ENCODE measurements at places on chromosomes 5 and 9. TPM values are rescaled to one million over a fixed set of nuclear protein-coding genes. Genes with fewer than 3 reads are reported as not detected.

GRCh38 chr9:134209731-134210311, 45.5 kb upstream of the RNU6ATAC start:
- no peak for DNase-seq

- no peak for DNase-seq
Observed at GRCh38 chr5:148386041-148386440, 2.3 kb downstream of the FBXO38 start.

- DNase-seq = no peak
Observed at GRCh38 chr9:92680166-92681119, 10.5 kb upstream of the IPPK start.

DNA sequence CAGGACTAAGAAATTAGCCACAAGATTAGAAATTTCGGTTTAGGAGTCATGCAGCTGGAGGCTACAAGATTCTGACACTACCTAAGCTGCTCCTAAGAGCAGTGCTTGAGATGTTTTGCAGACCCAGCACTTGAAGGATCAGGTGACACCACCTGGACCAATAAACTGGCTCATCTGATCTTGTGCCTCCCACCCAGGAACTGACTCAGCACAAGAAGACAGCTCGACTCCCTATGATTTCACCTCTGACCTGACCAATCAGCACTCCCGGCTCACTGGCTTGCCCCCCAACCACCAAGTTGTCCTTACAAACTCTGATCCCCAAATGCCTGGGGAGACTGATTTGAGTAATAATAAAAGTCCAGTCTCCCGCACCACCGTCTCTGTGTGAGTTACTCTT, 170.4 kb downstream of the TTC39B start:
- DNase-seq = no peak

DNA sequence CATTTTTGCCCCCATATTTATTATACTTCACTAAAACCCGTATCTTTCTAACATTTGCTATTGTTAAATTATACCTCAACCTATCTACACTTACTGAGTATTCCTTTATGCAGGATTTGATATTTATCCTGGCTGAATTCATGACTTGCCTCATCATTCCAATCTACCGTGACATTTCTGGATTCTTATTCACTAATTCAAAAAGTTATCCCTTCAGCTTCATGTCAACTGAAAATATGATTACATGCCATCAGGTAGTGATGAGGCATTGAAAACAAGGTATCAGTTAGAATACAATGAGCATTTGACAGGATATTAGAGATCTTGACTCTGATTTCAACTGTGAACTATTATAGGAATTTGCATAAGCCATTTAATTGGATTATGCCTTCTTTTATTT, 2171.9 kb upstream of the WWC1 start:
- no peak for DNase-seq

BTNL8 gene
- total RNA-seq = 51.6 TPM

GRCh38 chr9:73423891-73424290, 272.2 kb downstream of the ANXA1 start:
- no peak for DNase-seq

FBXW5 gene
- 174 TPM for total RNA-seq

GRCh38 chr9:19424176-19424779, 15.5 kb downstream of the ACER2 start:
- DNase-seq = no peak

TTC23L gene
- not detected for total RNA-seq

DNA sequence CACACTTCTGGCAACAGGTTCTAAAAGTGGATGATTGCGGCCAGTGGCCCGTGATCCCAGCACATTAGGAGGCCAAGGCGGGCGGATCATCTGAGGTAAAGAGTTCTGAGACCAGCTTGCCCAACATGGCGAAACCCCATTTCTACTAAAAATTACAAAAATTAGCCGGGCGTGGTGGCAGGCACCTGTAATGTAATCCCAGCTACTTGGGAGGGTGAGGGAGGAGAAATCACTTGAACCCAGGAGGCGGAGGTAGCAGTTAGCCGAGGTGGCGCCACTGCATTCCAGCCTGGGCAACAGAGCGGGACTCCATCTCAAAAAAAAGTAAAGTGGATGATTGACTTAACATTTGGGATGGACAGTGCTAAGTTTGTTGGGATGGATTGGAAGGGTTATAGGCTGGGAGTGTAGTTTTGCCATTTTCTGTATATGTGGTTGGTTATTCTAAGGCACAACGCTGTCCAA, 3.4 kb downstream of the MATR3 start:
- DNase-seq = no peak

DNA sequence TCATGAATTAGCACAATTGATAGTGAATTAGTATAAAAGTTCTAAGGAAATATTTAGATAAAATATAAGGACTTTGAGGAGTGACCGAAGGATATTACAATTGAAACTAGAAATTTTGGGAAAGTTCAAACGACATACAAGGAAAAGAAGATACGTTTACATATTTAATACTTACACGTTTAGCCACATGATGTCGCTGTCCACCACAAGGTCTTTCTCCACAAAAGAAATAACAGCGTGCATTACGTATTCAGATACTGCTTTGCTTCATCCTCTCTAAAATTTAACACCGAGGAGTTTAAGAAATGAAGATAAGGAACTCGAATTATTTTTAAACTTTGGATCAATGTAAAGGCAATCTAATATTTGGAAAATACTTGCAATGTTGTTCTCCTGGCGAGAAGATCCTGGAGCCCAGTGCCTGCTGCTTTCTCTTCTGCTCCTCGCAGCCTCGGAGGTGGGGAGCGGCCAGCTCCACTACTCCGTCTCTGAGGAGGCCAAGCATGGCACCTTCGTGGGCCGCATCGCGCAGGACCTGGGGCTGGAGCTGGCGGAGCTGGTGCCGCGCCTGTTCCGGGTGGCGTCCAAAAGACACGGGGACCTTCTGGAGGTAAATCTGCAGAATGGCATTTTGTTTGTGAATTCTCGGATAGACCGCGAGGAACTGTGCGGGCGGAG, at the start of gene PCDHA3:
TSS of gene PCDHA3 (plus strand) at position 242 of the 678 bp plus-strand sequence.
- DNase-seq = no peak

DNA sequence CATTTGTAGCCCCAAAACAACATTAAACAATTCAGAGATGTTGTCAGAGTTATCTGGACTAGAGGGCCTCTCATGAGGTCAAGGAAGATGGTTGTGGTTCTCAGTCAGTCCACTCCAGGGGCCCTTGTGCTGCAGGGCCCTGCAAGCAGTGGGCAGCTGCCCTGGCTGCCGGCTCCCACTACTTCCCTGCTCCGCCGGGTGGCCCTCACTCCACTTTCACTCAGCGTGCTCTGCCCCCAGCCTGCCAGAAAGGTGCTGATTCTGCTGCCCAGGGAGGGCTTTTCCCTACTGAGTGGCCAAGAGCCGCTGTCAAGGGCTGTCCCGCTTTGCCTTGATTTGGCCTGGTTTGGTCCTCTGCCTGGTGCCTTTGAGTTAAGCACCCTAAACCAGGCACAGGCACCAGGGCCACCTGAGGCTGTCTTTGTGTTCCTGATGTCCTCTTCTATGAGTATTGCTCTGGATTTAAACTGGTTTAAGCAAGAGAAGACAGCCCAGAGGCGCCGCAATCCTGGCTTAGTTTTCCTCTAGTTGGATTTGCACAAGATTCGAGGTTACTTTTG, 117.2 kb downstream of the GADD45G start:
- DNase-seq = no peak

DNA sequence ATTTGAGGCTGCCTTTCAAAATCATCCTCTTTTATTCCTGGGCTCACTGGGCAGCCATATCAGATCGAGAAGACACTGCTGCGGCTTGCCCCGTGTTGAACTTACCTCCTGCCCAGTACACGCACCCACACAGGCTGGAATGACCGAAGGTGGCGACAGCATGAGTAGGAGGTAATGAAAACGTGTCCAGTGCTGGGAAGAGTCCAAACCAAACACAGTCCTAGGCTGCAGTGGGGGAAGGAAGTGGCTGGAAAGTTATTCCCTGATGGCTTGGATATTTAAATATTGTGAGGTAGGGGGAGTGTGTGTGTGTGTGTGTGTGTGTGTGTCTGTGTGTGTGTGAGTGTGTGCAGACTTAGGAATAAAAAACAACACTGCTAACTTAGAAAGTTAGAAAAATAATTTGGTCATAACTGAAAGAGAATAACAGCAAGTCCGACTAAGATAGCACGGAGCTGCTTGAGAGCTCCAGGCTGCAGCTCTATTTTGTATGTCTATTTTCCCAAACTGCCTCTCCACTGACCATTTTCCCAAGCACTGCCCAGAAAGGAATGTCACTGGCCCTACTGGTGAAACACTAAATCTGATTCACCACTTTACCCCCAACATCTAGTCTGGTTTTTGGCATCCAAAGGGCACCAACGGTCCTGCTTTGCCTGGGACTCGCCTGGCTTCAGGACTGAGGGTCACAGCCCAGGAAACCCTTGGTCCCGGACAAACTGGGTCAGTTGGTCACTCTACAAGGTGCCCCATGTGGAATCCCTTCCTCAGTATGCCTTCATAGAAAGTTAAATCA, 41.2 kb downstream of the ANKH start:
- no peak for DNase-seq

DNA sequence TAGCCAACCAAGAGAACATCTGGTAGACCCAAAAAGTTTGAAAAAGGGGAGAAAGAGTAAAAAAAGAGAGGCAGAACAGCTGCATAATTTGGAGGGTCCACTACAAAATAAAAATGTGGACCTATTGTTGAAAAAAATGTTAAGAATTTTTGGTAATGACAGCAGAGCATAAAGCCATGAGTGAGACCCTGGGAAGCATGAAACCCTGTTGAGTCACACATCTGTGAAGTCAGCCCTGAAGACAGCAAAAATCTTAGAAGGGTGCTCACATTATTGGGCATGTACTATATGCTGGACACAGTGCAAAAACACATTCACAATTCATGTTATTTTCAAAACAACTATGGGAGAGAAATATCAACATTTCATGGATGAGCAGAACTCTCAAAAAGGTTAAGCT, 56.4 kb upstream of the LIFR start:
- no peak for DNase-seq

DNA sequence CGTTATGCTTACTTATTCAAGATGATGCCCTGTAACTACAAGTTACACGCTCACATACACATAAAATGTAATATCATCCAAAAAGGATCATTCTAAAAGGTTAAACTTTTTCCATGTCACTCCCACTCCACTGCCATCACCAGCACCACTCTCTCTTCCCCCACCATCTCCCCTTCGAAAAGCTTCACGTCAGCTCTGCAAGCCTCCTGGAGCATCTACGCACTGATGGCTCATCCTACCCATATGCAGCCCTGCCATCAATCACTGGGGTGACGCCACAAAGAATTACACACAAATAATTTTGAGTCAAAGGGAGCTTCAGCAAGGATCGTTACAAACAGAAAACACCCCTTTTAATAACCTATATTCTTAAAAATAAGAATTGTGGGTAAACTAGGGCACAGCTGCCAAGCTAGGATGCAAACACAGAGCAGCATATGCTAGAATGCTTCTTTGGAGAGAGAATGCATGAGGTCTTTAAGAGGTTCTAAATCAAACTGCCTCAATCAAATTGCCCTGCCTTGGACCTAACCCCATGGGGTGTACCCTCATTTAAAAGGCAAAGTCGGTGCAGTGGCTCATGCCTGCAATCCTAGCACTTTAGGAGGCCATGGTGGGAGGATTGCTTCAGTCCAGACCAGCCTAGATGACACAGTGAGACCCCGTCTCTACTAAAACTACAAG, 56.1 kb downstream of the SHB start:
- DNase-seq = no peak

DNA sequence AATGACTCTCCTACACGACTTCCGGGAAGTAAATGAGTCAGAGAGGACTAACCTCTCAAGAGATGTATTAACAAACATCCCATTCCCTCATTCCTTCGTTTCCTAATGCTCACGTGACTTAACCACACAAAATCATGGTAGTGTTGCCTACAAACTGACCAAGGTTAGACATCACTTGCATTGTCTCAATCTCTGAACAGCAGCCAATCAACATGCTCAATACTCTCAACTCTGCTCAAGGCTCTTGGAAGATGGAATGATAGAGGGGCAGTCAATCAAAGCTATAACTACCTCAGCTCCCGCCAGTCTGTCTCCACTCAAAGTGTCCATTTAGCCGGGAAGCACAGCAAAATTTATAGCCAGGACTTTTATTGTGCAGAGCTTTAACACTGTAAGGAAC, 143.8 kb upstream of the PIK3R1 start:
- no peak for DNase-seq

SLC31A2 gene
- total RNA-seq = 6.1 TPM

DNA sequence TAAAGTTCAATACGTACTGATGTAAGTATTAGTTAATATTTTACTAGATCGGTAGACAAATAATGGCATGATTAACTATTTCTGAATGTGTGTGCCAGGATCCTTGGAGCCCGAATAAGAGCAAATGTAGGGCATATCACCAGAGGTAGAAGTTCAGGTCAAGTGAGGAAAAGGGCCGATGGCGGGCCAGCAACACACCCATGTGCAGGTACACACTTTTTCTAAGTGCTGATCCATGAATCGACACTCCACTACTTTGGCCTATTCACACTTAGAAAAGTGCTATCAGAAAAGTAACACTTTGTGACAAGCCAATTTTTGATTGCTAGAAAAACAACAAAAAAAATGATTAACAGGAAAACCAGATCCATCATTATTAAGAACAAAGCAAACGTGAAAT, 150.3 kb downstream of the AUH start:
- no peak for DNase-seq

DNA sequence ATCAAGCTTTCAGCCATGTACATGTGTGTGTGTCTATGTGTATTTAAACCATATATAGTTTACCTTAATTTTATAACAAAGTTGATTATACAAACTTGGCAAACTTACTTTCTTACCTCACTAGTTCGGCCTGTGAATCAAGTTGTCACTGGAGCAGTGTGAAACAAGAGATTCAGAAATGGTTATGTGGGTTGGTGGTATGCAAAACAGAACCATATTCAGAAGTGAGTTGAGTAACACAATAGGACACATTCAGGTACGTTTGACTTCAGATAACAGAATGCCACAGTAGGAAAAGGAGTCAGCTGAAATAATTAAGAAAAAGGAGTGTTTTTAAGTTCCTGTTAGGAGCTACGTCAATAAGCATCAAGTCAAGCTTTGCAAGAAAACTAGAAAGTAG, 21.5 kb downstream of the XPA start:
- no peak for DNase-seq

- DNase-seq = peak; percentile 56
Observed at GRCh38 chr5:41856644-41857491, 13.4 kb downstream of the OXCT1 start.

- no peak for DNase-seq
Observed at GRCh38 chr9:111839387-111839786, 44.6 kb upstream of the SHOC1 start.

DNA sequence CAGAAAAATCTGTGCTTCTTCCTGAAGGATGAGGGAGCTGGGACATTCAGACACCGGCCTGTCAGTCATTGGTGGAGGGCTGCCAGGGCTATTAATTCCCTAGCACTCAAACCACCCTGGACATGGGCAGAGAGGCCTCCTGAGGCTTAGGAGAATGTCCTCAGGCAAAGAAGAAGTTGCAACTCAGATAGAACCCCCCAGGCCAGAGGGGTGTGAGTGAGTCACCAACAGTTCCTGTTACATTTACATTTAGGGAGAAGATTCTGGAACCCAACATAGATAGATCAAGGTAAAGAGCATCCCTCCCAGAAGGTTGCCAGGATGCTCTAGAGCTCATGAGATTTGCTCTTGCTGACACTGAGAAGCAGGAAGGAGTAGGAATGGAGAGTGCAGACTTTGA, 29.2 kb upstream of the SYK start:
- DNase-seq = no peak
